ENCODE measurements at places on chromosomes 3 and 15.
A peak's percentile ranks its signal among the peaks of the same experiment; 100 is the strongest.

DNA sequence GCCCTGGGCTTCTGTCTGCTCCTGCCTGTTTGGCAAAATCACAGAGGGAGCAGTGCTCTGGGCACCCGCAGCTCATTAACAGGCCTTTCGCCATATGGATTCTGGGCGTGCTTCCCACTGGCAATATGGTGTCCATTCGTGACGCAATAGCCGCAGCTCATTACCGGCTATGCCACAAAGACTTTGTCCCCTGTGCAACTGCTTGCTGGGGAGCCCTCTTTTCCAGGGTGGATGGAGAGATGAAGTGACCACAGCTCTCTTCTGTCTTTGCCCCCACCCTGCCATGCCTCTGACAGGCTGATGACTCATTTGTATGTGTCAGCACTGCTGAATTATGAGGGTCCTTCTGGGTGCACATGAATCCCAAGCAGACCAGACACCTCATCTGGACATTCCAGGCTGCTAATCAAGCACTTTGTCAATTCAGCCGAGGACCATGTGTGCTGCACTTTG, 214.3 kb upstream of the FEZF2 start:
- DNase-seq, result no peak

DNA sequence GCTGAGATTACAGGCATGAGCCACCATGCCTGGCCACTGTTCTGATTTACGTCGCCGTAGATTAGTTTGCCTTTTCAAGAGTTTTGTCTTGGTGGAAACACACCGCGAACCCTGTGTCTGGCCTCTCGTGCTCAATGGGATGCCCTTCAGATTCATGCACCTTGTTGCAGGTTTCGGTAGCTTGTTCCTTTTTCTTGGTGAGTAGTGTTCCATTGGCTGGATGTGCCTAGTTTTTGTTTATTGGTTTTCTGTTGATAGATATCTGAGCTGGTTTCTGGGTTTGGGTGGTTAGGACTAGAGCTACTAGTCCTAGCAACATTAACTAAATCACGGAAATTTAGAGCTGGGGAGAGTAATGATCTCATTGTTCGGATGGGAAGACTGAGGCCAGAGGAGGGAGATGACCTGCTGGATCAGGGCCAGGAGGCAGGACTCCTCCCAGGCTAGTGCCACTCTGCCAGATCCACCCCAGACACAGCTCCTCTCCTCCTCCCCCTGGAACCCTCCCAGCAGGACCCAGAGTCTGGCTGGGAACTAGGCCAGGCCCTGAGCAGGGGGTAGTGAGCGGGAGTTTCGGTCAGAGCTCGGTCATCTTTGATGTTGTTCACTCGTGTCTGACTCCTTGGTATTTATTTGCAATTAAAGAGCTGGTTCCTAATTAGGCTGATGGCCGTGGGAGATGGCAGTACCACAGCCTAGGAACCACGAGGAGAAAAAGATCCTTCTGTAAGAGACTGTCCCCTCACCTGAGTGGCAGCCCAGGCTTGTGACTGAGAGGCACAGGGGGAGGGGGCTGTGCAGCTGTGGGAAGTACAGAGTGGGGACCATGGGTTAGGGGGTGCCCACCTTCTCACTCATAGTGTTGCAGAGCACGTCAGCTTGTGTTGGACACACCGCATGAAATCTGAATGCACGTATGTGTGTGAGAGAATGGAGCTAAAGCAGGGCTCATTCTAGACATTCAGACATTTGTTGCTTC, 73.4 kb downstream of the SMAD6 start:
- no peak for DNase-seq

DNA sequence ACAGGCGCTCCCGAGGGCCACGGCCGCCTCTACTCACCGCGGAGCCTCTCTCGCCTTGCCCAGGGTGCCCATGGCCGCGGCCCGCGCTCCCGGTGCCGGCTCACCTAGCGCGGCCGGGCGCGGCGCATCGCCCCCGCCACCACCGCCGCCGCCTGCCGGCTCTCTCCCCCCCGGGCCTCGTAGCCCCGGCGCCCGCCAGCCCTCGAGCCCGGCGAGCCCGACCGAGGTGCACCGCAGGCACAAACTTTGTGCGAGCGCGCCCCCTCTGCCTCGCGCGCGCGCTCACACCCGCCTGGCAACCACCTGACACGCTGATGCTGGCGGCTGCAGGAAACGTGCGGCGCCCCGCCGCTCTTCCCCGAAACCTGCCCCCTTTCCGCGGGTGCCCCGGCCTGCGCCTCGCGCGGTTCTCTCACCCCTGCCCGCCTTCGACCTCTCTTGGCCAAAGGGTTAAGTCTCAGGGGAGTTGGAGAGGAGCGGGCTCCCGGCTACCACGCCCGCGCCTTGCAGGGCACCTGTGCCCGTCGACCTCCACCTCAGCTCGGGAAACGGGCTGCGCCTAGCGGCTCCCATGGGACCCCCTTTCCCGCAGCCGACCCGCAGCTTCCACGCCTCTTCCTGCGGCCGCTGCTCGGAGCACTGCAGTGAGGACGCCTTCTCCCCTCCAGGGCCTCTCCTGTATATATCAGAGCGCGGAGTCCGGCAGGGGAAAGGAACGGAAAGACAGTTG, at the start of gene RASGRP1:
RASGRP1 (minus strand) TSS at position 258 of the 730 bp plus-strand sequence; CDS start at position 72, 186 bp downstream.
- DNase-seq, result peak; percentile 88

DNA sequence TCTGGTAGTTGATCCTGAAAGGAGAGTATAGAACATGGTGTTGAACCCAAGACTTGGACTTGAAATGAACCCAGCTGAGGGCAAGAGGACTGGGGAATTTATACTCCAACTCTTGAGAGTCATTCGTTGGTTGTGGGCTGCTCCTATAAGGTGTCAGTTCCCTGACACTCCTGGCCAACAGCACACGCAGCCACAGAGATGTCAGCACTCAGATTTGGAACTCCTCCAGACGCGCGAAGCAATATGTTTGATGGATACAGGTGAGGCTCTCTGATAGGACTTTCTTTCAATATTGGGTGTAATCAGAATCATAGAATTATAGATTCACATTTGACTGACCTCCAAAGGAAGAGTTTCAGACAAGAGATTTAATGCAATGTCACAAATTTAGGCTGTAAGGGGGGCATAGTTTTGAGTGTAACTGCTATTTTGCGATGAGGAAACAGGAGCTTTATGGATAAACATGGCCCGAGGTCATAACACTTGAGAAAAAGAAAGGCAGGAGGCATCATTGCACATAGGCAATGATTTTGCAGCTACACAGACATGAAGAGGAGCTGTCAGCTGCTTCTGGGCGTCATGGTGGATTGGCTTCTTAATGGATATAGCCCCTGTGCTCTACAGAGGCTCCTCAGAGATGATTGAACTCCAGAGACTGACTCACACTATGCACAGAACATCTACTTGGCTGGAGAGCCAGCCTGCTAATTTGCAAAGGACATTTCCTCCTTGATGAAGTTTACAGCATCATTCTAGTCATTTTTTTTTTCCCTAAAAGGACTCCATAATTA, 569.2 kb upstream of the RGMA start:
- DNase-seq, result no peak

DNA sequence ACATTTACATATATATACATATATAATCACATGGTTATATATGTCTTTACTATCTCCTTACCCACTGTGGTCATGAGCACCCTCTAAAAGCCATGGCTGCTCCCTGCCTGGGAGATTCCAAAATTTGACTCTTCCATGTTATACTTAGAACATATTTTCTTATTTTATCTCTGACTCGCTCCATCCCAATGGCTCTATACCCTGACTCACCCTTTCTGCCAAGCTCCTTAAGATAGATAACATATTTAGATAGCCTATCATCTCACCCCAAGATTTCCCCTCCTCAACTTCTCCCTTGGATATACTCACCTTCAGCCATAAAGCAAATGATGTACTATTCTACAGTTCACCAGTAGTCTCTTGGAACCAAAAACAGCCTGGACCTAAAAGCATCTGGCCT, 65.1 kb downstream of the CD200R1L start:
- DNase-seq, result no peak

DNA sequence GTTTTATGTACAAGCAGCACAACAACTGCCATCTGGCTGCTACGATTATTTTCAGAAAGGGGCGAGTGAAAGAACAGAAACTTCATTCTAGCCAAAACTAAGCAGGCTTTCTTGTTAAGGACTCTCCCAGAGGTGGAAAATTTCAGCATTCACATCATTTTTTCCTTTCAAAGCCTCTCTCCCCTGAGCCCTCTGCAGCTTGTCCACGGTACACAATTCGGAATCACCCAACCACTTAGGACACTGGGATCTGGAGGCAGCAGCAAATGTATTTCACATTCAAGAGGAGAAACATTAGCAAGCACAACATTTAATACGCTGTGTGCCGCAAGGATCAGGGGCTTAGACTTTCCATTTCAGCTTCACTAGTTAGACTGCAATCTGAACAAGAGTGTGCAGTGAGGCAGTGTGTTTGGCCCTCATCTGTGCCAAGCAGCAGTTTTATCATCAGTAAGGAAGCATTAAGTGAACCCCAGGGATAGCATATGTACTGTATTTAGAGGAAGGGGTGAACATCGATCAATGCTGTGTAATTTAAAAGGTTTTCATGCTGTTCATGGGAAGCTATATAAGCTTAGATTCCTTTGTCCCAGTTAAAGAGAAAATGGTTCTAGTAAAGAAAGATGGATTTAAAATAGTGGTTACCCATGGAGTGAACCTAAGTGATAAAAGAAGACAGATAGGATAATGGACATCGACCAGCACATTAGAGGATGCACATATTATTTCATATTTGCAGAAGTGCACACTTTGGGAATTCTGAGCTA, 504.9 kb downstream of the TBL1XR1 start:
- no peak for DNase-seq

GRCh38 chr15:35546511-35547381, 781 bp upstream of the DPH6 start:
- DNase-seq, result peak; percentile 13

DNA sequence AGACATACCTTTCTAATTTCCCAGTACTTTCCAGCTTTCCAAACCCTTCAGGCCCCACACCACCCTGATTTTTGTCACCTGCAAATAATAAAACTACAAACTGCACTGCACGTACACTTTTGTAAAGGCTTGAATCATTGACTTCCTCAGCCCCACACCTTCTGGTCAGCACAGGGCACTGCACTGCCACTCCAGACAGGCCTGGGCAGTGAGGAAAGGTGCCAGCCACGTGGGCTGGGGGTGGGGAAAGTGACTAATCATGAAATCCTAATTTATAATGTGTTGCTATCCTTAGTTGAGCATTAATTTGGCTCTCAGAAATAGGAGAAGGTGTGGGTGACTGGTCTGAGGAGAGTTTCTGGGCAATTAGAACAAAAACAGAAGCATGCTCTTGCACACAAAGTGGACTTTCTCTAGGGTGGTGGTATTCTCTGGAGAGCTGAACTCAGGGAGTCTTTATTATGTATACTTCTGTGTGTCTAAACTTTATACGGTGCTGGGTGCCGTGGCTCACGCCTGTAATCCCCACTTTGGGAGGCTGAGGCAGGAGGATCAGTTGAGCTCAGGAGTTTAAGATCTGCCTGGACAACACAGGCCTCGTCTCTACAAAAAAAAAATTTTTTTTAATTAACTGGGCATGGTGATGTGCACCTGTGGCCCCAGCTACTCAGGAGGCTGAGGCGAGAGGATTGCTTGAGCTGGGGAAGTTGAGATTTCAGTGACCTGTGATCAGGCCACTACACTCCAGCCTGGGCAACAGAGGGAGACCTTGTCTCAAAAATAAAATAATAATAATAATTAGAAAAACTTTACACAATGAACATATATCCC, 58.2 kb upstream of the FLNB start:
- no peak for DNase-seq

DNA sequence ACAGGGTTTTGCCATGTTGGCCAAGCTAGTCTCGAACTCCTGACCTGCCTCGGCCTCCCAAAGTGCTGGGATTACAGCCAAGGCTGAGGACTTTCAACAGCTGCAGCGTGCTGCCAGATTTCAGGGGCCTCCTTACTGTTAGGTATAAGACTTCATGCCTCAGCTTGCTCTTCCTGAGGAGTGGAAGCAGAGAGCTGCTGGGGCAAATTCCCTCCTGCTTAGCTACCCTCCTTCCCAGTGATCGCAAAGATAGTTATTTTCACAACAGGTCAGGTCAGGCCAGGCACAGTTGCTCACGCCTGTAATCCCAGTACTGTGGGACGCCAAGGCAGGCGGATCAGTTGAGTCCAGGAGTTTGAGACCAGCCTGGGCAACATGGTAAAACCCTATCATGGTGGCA, 2.6 kb upstream of the CPNE9 start:
- DNase-seq, result no peak

- no peak for DNase-seq
Measured at GRCh38 chr15:24017470-24017869, 330.4 kb upstream of the NDN start.

- no peak for DNase-seq
Measured at GRCh38 chr3:12944849-12945248, 103.5 kb upstream of the RPL32 start.

DNA sequence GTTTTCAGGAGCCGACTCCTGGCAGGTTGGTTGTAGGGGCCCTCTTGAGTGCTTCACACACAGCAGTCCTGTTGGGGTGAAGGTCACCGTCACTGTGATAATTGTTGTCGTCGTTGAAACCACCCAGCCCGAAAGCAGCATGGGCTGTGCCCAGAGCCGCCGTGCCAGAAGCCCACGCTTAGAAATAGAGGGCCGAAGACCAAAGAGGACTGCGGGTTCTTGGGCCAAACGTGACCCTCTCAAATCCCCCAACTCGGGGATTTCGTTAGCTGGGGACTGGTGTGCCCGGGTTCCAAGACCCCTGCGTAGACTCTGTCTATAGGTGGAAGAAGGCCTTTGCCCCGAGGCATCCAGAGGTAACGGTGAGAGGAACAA, 7.5 kb upstream of the ADAMTS17 start:
- DNase-seq, result no peak

DNA sequence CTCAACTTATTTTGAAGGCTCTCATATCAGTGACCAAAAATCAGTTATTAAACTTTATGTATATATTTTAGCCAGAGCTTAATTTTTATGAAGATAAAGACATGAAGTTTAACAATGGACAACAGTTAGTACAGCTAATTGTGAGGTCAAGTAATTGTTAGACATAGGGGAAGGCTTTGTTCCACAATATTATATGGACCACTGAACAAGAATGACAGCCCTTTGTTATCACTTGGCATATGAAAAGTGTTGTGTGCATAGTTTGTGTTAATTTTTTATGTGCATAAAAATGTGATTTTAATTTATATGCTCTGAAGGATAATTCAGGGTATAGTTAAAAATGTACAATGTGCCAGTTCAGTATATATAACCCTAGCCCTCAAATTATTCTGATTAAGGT, 12.0 kb downstream of the DNAJC19 start:
- DNase-seq, result no peak

DNA sequence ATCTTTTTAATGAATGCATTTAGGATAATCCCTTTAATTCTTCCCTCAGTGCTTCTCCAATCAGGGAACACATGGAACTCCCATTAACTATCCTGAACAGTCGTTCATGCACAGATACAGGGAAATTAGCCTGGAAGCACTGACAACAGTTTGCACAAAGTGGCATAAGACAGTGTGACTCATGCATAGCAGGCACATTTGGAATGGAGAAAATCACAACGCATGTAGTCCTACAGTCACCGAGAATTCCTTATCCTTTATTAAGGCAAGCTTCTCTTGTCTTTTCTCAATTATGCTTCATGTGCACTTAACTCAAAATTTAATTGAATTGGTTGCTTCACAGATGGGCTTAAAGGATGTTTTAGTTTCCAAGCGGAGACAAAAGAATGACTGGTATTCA, 155.0 kb upstream of the CRBN start:
- DNase-seq, result no peak

GRCh38 chr3:120275618-120276017, 9.4 kb downstream of the GPR156 start:
- no peak for DNase-seq

GRCh38 chr3:129460572-129460971, 20.5 kb downstream of the IFT122 start:
- no peak for DNase-seq
